Hair follicle dermal papilla cell (primary cell): ENCODE measurements at places on chromosomes 7 and 10. TPM values are rescaled to one million over a fixed set of nuclear protein-coding genes. Genes with fewer than 3 reads are reported as not detected.

Gene OR2AE1
- total RNA-seq: 0.32 TPM in 1 of 2 replicates, not detected in the other

Gene ARHGAP22
- total RNA-seq: 52.6 and 55.5 TPM in 2 replicates

Gene OR9A4
- total RNA-seq: not detected in 2 replicates

Gene TBRG4
- 50.3 and 56.5 TPM in 2 replicates for total RNA-seq

Gene CTAGE4
- total RNA-seq: 0.49 and 1.9 TPM in 2 replicates

Gene LUC7L2
- total RNA-seq: 45.8 and 58.3 TPM in 2 replicates

Gene CYP51A1
- total RNA-seq: 252 and 270 TPM in 2 replicates

Gene ADAM22
- 3.0 and 5.5 TPM in 2 replicates for total RNA-seq

Gene CDH23
- total RNA-seq: 0.24 and 0.49 TPM in 2 replicates

Gene USP6NL
- total RNA-seq: 11.4 and 12.7 TPM in 2 replicates

Gene ANXA8
- 0.97 and 1.1 TPM in 2 replicates for total RNA-seq

Gene ATOH7
- total RNA-seq: not detected in 2 replicates

Gene SCIN
- total RNA-seq: 0.85 and 1.1 TPM in 2 replicates

Gene PNLIP
- not detected in 2 replicates for total RNA-seq

Gene PNLIPRP3
- 0.12 TPM in 1 of 2 replicates, not detected in the other for total RNA-seq

Gene FKBP6
- not detected in 2 replicates for total RNA-seq

Gene IMMP2L
- total RNA-seq: 4.9 and 8.6 TPM in 2 replicates

Gene CUL2
- 22.5 and 29.7 TPM in 2 replicates for total RNA-seq

Gene EBF3
- total RNA-seq: 0.97 and 2.7 TPM in 2 replicates

Gene CLDN4
- total RNA-seq: 0.16 and 0.24 TPM in 2 replicates

Gene SLC39A12
- total RNA-seq: not detected in 2 replicates

Gene FAM241B
- total RNA-seq: not detected in 2 replicates

Gene ASAH2
- total RNA-seq: 0.12 and 0.49 TPM in 2 replicates

Gene ZNF804B
- not detected in 2 replicates for total RNA-seq

Gene CRYGN
- total RNA-seq: 0.16 and 0.61 TPM in 2 replicates

Gene PLPP4
- total RNA-seq: 0.65 and 2.1 TPM in 2 replicates

Gene TMUB1
- total RNA-seq: 18.3 and 24.5 TPM in 2 replicates

Gene SORCS1
- not detected in 2 replicates for total RNA-seq

Gene ACSL5
- 5.1 and 9.6 TPM in 2 replicates for total RNA-seq

Gene VSIR
- 52.4 and 52.9 TPM in 2 replicates for total RNA-seq

Gene TMEM225B
- total RNA-seq: 1.5 and 1.6 TPM in 2 replicates

Gene PCGF6
- total RNA-seq: 10.4 and 11.8 TPM in 2 replicates

Gene GFRA1
- total RNA-seq: 26.1 and 31.3 TPM in 2 replicates

Gene FBXL13
- 0.73 and 0.97 TPM in 2 replicates for total RNA-seq

Gene DPP6
- not detected in 2 replicates for total RNA-seq

Gene LEP
- 3.1 and 4.1 TPM in 2 replicates for total RNA-seq

Gene SFTPA1
- not detected in 2 replicates for total RNA-seq

Gene SLC26A5
- total RNA-seq: not detected in 2 replicates

Gene NEBL
- not detected in 2 replicates for total RNA-seq

Gene TAS2R3
- 0.81 and 1.2 TPM in 2 replicates for total RNA-seq

Gene GLCCI1
- 4.9 and 5.8 TPM in 2 replicates for total RNA-seq
